ENCODE measurements at places on chromosomes 4 and X.

- DNase-seq: no peak
Measured at GRCh38 chr4:177187371-177187770, 122.3 kb upstream of the NEIL3 start.

DNA sequence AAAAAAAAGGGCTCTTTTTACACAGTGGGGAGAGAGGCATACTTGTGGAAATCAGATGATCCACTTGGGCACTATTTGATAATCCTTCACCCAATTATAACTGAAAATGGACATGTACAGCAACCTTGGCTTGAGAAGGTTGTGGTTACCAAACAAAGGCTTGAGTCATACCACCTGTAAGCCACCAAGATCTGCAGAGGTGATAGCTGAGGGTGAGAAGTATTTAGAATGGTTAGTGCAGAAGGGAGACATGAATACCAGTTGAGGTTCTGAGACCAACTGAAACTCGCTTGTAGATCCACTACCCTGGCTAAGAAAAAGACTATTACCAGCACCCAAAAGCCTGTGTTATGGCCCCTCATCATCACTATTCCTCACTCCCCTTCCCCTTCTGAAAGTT lies 614.0 kb downstream of the STIM2 start:
- no peak for DNase-seq

- DNase-seq: no peak
Measured at GRCh38 chr4:19879330-19879729, 372.4 kb upstream of the SLIT2 start.

DNA sequence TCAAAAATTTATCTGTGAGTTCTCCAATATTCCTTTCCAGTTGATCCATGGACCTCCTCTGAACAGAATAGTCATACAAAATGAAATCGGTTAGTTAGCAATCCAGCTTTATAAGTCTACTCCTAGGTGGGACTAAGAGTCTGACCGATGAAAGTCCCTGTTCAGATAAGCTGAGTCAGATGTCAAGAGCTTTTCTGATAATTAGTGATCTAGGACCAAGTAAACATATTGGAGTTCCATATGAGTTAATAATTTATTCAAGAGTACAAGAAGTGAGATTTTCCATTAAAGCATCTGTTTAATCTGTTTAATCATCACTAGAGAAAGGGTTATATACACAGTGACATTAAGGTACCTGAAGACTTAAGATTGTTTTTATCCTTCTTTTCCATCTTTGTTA lies 74.7 kb downstream of the UGT8 start:
- DNase-seq: no peak

- DNase-seq: no peak
Measured at GRCh38 chr4:83660578-83660977, 124.7 kb downstream of the GPAT3 start.

DNA sequence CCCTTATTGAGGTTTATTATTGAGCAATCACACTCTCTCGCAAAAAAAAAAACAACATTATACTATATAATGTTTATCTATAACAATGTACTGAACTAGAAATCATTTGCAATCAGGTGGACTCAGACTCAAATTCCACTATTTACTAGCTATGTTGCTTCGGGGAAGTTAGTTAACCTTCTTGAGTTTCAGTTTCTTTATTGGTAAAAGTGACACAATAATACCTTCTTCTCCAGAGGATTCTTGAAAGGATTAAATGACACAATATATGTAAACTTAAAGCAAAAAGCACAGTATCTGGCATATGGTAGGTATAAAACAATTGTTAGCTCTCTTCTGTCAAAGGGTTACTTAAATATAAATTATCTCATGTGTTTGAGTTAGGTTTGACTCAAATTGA lies 31.5 kb upstream of the HDAC8 start:
- DNase-seq: no peak

- peak; percentile 69 for DNase-seq
Measured at GRCh38 chr4:169993531-169993930, 32.7 kb downstream of the MFAP3L start.

DNA sequence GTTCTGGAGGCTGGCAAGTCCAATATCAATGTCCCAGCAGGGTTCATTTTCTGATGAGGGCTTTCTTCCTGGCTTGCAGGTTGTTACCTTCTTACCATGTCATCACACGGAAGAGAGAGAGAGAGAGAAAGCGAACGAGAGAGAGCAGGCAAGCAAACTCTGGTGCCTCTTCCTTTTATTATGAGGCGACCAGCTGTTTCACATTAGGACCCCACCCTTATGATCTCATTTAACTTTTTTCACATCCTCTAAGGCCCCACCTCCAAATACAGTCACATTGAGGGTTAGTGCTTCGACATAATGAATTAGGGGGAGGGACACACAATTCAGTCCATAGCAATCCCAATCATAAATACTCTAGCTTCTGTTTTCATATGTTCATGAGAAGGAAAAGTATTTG lies 10.6 kb upstream of the GPR174 start:
- no peak for DNase-seq

DNA sequence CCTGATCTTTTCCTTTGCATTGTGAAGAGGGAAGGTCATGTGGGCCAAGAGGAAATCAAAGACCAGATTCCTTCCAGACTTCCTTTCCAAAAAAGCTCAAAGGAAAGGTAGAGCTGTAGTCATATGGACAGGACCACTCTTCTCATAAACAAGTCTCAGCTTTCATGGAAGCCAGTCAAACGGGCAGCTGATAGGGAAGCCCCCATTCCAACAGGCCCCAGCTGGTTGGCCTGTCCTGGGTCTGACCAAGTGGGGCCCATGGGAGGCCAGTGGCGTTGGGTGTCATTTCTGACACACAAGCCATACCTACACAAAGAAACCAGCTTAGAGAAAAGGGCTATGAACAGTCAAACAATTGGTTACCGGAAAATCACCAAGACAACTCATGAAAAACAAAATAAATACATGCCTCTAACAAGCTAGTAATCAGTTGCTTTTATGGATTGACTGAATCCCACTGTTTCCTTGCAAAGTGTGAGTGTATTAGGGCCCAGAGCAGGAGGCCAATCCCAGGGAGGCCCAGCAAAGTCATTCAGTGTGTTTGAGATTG lies 149.6 kb upstream of the MAMLD1 start:
- DNase-seq: no peak

GRCh38 chr4:126991965-126992364 lies 640.8 kb upstream of the INTU start:
- no peak for DNase-seq

GRCh38 chr4:109967798-109968520 lies 55.3 kb downstream of the EGF start:
- DNase-seq: no peak

- DNase-seq: no peak
Measured at GRCh38 chr4:94762326-94762725, 4.6 kb downstream of the BMPR1B start.

DNA sequence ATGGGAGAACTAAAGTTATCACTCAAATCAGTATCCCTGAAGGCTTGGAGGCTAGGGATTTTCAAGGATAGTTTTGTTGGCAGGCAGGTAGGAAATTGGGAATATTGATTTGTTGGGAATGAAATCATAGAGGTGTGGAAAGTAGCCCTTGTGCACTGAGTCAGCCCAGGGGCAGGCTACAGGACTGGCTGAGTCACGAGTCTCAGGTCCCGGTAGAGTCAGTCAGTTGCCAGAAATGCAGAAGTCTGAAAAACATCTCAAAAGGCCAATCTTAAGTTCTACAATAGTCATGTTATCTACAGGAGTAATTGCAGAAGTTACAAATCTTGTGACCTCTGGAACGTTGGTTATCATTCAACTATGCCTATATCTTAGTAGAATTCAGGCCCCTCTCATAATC lies 153.1 kb downstream of the GC start:
- no peak for DNase-seq

DNA sequence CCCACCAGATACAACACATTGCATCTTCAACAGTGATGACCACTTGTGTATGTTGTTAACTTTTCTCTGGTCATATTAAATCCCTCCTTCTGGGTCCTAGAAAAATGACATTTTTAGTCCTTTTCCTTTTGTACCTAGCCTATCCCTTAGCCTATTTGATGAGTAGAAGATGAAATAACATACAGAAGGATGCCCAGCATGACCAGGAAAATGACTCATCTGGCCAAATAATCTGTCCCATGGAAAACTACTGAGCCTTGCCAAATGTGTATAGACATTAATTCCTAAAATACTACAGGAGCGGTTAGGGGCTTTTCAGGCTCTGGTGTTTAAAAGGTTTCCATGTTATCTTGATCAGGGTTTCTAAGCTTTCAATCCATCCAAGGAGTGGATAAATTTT lies 129.0 kb upstream of the KCNIP4 start:
- no peak for DNase-seq

DNA sequence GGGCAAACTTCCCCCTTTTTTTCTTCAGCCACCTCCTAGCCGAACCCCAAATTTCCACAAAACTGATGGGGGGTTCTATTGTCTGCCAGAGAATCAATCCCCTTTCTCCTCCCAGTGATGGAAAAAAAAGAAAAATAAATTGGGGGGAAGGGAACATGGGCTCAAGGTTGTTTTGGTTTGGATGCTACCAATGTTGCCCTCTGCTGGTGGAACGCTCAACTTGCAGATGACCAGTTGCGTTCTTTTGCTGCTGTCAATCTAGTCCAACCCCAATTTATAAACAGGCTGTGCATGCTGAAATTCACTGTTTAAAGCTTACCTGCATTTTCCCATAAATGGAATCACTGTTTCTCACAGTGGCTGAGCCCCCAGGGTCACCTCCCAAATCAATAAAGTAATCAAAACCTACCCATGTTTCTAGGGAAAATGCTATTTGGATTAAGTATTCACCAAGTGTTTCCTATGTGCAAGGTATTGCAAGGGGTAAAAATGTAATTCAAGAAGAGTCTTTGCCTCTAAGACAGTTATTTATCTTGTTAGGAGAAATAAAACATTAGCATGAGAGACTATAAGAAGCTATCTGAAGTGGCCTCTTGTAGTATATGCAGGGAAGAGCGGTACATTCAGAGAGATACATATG lies 116.7 kb upstream of the TMEM164 start:
- DNase-seq: peak; percentile 6

DNA sequence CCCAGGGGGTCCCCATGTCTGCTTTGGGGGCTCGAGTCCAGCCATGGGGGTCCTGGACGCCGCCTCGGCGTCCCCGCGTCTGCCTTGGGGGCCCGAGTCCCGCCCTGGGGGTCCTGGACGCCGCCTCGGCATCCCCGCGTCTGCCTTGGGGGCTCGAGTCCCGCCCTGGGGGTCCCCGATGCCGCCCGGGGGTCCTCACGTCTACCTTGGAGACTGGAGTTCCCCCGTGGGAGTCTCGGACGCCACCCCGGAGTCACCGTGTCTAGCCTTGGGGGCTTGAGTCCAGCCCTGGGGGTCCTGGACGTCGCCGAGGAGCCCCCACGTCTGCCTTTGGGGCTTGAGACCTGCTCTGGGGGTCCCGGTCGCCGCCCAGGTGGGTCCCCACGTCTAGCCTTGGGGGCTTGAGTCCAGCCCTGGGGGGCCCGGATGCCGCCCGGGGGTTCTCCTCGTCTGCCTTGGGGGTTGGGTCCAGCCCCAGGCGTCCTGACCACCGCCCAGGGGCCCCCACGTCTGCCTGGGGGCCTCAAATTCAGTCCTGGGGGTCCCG lies 1.1 kb upstream of the GTPBP6 start:
- no peak for DNase-seq

DNA sequence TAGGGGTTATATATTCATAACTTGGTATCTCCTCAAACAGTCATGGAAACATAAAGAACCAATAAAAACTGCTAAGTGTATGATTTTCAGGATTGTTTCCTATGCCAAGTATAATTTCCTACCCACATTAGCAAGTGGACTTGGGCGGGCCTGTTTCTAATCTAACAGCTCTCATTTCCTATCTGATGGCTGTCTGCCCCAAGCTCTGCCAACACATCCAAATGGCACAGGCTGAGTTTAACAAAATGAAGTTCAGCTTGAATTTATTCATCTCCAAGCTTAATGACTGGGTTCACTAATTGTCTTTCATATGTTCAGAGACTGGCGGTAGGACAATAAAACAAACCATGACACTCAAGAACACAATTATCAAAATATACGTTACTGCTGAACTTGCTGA lies 55.5 kb upstream of the S100G start:
- DNase-seq: peak; percentile 4

DNA sequence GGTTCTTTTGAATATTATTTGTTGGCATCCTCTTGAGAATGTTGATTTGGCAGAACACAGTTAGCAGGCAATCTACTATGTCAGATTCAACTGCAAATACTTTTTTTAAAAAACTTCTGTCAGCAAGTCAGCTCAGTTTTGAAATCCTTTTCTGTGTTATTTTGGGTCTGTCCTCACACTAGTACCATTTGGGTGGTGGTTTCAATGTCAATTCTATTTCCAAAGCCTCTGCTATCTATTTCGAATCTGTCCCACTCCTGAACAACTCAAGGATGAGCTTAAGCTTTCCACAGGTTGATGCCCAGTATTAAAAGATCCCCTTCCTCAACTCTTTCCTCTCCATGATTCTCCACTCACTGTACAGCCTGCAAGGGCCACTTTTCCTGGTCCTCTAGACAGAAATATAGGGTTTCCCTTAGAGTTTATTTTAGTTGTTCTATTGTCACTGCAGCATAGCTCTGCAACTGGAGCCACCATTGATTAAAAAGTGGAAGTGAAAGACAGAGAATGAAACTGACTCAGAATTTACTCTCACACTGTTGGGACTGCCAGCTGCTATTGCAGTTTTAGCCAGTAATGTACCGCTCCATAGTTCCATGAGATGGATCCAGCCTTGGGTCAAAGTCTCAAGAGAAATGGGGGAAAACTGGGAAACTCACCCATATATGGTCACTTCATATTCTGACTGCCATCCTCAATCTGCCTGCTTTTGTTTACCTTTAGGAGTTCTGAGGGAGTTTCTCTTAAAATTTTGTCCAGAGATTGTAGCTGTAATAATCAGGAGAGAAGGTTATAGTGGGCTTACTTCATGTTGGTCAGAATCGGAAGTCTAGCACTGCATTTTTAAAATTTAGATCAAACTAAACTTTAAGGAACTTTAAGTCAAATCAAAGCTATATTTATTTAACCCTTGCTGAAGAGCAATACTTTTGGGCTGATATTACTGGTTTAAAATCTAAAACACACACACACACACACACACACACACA lies 14.6 kb downstream of the HDX start:
- no peak for DNase-seq

GRCh38 chr4:6029254-6029653 lies 11.0 kb upstream of the C4orf50 start:
- DNase-seq: no peak

- peak; percentile 36 for DNase-seq
Measured at GRCh38 chr4:181281451-181281850, 961.8 kb upstream of the TENM3 start.

- no peak for DNase-seq
Measured at GRCh38 chr4:32744211-32744610, 2024.0 kb downstream of the PCDH7 start.

DNA sequence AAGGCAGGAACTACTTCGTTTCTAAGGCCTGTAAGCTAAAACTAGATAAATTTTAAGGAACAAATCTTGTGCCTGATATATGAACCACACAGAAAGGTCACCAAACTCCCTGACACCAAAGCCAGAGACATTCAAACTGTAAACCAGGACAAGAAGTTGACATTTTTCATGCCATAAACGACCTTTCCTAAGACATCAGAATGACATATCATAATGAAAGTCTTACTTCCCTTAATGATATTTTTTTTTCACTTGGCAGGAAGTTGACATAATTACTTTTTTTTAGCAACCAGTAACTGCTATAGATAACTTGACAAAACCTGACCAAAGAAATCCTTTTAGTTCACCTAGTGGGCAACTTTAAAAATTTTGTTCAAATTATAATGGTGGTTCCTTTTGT lies 231.5 kb upstream of the AGTR2 start:
- DNase-seq: no peak
